Skin of body (tissue), 3 donors: ENCODE measurements at places on chromosomes 7 and 10. TPM values are rescaled to one million over a fixed set of nuclear protein-coding genes. Genes with fewer than 3 reads are reported as not detected.

The HSPA12A gene
- 11.2 TPM for total RNA-seq

The AGMO gene
- 1.4 TPM for total RNA-seq

The OPN4 gene
- not detected for total RNA-seq

The TMEM140 gene
- total RNA-seq = 5.4 TPM

The CALHM3 gene
- total RNA-seq = not detected

The TOMM7 gene
- 142 TPM for total RNA-seq

The NAT16 gene
- total RNA-seq = not detected

The C10orf67 gene
- 0.30 TPM for total RNA-seq

The AOAH gene
- total RNA-seq = 5.8 TPM

The ZNF485 gene
- total RNA-seq = 3.8 TPM

The NUDT13 gene
- 0.59 TPM for total RNA-seq

GRCh38 chr10:22379059-22379458 is 33.8 kb downstream of the SPAG6 start:
- DNase-seq = no peak

DNA sequence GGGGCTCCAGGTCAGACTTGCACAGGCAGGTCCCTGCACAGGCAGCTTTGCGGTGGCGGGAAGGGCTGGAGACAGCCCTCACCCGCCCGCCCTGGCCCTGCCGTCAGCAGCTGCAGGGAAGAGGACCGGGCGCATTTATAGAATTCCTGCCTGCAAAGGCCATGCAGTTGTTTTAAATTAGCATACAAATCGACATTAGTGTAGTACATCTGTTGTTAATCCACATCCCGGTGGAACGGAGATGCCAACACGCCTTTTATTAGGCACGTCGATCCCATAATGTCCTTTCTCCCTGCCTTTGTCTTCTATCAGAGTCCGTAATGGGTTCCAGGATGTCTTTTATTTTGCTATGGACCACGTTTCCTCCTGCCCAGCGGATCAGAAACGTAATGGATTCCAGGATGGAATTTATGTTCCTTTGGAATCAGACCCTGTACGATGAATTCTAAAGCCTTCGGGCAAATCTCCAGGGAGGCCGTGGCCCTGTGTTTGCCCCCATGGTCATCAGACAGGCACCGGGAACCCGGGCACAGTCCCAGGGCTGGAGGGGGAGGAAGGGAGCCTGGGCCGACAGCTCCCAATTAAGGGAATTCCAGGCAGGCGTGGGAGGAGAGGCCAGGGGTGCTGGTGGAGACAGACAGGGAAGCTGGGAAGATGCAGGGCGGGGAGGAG is 123.9 kb downstream of the COL26A1 start:
- DNase-seq = peak; percentile 80

DNA sequence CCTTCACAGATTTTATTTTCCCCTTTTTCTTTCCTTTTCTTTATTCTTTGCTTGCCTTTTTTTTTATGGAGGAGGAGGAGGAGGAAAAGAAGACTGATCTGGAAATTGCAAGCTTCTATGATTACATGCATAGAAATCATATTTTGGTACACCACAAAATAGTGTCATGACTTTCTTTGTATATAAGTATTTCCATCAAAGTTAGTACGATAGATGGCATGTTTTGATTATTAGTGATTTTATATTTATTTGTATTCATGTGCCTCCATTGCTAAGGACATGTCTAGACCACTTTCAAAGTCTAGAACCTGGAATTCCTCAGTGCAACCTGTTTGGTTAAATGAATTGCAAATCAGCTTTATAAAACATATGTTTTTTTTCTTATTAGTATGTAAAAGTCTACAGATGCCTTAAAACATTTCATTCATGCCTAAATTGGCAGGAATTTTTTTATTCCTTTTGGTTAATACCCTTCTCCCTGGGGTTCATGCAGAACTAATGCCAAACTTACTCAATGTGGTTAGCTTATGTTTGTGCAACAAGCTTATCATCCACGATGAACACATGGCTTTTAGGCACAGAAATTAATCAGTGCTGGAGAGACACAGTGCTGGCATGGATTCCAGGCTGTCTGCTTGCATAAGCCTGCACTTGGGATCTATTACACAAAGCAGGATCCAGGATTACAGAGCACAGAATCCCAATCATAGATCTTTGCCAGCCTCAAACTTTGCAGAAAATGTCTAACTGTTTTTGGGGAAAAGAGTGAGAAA is 213.1 kb downstream of the CHRM2 start:
- DNase-seq = peak; percentile 86

- no peak for DNase-seq
Observed at GRCh38 chr7:119452401-119452800, 820.6 kb upstream of the KCND2 start.

GRCh38 chr7:151374139-151374538 is 32.5 kb downstream of the NUB1 start:
- no peak for DNase-seq

- no peak for DNase-seq
Observed at GRCh38 chr7:23373151-23374004, 74.2 kb downstream of the MALSU1 start.

- DNase-seq = no peak
Observed at GRCh38 chr10:32148864-32149251, 92.6 kb upstream of the KIF5B start.

GRCh38 chr7:91683823-91684222 is 196.7 kb downstream of the MTERF1 start:
- DNase-seq = no peak

- DNase-seq = peak; percentile 8
Observed at GRCh38 chr7:13742811-13743210, 246.7 kb downstream of the ETV1 start.

DNA sequence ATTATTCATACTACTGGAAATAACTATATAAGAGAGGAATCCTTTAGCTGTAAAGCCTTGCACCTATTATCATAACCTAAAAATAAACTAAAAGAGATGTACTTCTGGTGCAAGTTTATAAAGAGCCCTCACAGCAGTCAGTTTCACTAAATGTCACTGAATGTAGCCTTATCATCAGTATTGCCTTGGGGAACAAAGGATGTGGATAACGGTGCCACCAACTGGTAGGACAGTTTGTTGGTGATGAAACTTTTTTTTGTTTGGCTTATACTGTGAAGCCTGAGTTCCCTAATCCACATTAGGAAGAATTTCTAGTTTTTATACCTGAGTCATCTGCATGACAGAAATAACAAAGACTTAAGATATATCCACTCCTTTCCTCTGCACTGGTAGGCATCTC is 117.9 kb upstream of the COL1A2 start:
- peak; percentile 13 for DNase-seq

DNA sequence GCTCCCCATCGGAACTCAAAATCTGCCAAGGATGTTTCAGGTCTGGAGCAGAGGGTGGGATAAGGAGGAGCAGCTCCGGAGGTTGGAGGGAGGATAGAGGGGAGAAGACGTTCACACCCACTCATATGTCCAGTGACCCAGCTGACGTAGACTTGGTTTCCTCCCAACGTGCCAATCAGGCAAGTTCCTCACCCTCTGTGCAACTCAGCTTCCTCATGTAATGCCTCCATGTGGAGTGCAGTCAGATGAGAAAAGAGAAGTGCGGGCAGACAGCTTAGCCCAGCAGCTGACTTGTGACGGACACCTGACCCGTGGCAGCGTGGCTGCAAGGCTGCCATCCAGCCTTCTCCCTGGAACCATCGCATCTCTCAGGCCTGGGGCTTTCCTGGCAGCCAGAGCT is 86.8 kb downstream of the NPTX2 start:
- no peak for DNase-seq

DNA sequence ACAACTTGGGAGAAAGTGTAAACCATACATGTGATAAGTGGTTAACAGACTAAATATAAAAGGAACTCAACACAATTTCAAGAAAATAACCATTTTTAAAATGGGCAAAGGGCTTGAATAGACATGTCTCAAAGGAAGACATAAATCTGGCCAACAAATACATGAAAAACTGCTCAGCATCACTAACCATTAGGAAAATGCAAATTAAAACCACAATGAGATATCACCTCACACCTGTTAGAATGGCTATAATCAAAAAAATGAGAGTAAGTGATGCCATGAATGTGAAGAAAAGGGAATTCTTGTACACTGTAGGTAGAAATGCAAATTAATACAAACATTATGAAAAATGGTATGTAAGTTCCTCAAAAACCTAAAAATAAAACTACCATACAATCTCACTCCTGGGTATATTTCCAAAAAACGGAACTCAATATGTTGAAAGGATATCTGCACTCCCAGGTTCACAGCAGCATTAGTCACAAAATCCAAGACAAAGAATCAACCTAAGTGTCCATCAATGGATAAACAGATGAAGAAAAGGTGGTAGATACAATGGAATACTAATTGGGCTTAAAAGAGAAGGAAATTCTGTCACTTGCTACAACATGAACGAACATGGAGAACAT is 5.6 kb downstream of the SNX13 start:
- DNase-seq = no peak

DNA sequence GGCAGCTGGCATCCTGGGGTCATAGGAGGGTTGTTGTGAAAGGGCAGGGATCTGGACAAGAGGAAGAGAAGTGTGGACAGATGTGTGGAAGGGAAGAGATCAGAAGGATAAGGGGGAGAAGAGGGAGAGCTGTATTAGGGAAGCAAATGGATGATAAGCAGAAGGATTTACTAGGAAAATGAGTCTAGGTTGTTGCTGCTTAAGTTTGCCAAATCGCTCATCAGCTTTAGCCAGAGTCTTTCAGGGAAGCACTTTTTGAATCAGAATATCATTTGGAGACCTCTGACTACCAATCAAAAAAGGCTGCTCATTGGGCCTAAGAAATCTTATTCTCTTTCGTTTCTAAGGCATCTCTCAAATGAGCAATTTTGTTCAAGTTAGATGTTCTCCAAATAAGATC is 2.6 kb upstream of the CSGALNACT2 start:
- no peak for DNase-seq

DNA sequence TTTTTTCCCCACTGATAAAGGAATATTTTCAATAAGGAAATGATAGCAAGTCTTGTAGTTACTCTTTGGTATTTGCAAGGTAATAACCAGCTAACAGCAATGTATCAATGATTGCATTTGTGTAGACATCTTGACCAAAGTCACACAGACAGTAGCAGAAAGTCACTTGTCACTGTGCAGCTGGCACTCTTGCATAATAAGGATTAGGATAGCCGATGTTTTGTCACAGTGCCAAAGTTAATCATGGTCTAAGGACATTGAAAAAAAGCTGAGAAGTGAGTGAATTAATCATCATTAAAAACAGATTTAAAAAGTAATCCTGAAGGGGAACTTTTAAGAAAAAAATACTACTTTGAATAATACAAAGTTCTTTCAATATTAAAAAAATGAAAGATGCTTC is 834.3 kb upstream of the C7orf33 start:
- DNase-seq = no peak

GRCh38 chr10:117553815-117554172 is 11.2 kb downstream of the EMX2 start:
- DNase-seq = no peak

DNA sequence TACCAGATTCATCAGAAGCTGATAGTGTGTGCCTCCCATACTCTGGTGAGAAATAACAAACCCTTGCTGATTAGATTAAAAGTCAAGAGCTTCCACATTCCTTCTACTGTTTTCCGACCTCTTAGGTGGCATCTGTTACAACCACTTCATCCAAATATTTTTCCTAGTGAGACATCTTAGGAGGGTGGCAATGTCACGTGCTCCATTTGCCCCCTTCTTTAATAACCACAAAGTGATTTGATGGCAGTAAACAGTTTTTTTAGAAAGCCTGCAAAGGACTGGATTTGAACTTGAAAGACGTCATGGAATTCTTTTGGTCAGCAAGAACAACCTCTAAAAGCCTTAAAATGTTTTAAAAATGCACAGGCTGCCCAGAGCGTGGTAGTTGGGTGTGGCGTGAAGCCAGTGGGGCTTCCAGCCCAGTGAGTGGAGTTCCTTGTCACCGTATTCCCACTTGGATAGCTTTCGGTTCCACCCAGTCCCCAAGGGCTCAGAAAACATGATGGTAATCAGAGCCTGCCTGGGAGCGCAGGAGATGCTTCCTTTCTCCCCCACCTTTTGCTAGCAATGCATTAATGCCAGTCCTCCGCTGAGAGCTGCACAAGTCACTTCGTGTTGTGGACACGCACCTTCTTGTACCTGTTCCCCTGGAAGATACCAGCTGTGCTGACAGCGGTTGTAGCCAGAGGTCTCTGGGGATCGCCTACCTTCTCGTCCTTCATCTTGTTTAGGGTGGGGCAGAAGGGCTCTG is 256.4 kb downstream of the KIAA1217 start:
- DNase-seq = no peak

GRCh38 chr7:23615331-23615730 is 18.1 kb downstream of the CCDC126 start:
- DNase-seq = no peak

GRCh38 chr10:79436850-79437103 is 8.6 kb downstream of the ZCCHC24 start:
- DNase-seq = no peak

- DNase-seq = no peak
Observed at GRCh38 chr10:49108656-49109055, 6.7 kb downstream of the VSTM4 start.

- no peak for DNase-seq
Observed at GRCh38 chr7:149642589-149642988, 130.8 kb downstream of the ZNF467 start.

DNA sequence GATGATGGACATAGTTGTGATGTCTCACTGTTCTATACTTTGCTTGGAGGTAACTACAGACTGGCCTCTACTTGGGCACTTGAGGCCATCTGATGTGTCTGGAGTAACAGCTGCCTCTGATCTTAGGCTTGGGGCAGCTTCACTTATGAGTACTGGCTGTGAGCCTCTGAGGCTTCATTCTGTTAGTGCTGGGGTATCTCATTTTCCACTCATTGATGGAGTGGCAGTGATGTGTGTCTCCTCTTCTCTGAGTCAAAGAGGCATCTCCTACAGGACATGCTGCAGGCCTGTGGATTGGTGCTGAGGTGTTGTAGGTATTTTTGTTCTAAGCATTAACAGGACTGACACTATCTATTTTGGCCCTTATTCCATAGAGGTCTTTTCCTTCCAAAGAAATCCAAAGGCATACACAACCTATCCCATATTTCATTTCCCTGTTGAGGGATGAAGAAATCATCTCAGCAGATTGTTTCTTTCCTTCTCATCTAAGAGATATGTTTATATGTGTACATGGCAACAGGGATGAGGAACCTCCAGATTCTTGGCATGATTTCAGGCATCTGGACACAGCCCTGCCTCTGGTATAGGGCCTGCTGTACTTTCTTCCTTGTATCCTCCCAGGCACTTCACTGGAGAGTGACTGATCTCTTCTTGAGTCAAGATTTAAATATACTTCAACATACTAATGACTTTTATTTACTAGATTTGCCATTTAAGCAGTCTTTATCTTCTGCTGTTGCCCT is 65.7 kb upstream of the NOBOX start:
- peak; percentile 2 for DNase-seq

- DNase-seq = no peak
Observed at GRCh38 chr7:73830681-73831583, at the start of gene CLDN4. Gene CLDN4 (plus strand): TSS chr7:73830996. CDS start chr7:73831202, 206 bp downstream.

- DNase-seq = no peak
Observed at GRCh38 chr10:74179111-74179710, 28.2 kb downstream of the ADK start.

GRCh38 chr7:130430841-130431666 is 9.8 kb downstream of the CEP41 start:
- DNase-seq = peak; percentile 96

GRCh38 chr10:23100331-23101030 is 5.1 kb downstream of the MSRB2 start:
- DNase-seq = no peak

- no peak for DNase-seq
Observed at GRCh38 chr10:24042884-24043283, 166.1 kb upstream of the KIAA1217 start.
